ENCODE measurements at places on chromosomes 16 and 17.

DNA sequence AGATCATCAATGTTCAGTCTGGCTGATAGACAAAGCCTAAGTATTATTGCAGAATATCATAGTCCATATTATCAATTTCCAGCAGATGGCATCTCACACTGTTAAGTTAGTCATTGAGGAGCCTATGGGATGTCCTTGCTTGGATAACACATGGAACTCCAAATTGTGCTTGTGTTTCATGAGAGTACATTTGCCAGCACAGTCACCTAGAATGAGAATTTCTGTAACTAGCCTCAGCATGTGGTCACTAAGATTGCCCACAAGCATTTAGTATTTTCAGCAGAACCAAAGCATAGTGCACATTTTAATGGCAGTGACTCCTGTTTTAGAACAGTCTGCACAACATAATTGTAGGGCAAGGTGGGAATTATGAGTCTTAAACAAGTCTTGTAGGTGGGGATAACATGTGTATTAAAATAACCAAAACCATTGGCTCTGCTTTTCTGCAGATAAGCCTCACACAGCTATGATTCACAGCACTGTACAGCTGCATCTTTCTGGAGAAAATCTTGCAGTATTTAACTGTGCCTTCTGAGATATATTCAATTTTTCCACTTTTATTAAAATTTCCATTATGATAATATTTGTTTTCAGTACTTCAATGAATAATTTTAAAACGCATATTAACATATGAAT, 882.8 kb upstream of the SOX9 start:
- H3K4me1 ChIP-seq: no peaks in the 10 kb centered on the region
- no peak overlapping the region for H3K27ac ChIP-seq
- DNase-seq: no peak
- no peaks in the 10 kb centered on the region for H3K27me3 ChIP-seq

GRCh38 chr17:7854078-7854777, 638 bp upstream of the TMEM88 start:
- peaks cover 39% of the 10 kb centered on the region for H3K36me3 ChIP-seq
- peaks cover 16% of the 10 kb centered on the region for H3K27me3 ChIP-seq
- H3K4me3 ChIP-seq: peak overlapping the region; percentile 77
- no peak overlapping the region for H3K27ac ChIP-seq
- H3K4me1 ChIP-seq: peaks cover 17% of the 10 kb centered on the region

DNA sequence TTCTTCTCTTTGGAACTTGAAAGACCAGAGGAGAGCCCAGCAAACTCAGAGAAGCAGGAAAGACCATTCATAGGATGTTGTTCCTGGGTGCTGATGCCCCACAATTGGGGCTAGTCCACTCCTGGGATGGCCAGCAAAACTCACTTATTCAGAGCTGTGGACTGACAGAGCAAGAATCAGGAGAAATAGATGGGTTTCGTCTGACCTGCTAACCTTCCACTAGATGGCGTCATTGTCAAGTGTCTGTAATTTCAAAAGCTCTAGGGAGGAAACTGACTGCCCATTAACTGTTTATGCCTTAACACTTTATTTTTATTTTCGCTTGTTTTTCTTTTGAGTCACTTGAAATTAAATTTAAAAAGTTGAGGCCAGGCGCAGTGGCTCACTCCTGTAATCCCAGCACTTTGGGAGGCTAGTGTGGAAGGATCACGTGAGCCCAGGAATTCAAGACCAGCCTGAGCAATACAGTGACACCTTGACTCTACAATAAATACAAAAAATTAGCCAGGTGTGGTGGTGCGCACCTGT, 28.7 kb upstream of the MILR1 start:
- no peak overlapping the region for H3K4me3 ChIP-seq
- H3K27ac ChIP-seq: no peak overlapping the region
- H3K27me3 ChIP-seq: peaks cover 10% of the 10 kb centered on the region
- no peaks in the 10 kb centered on the region for H3K36me3 ChIP-seq
- H3K4me1 ChIP-seq: peaks cover 6% of the 10 kb centered on the region

GRCh38 chr16:4814046-4814445, 11.6 kb upstream of the ROGDI start:
- no peak for DNase-seq
- no peaks in the 10 kb centered on the region for H3K27me3 ChIP-seq
- peaks cover 64% of the 10 kb centered on the region for H3K36me3 ChIP-seq
- no peaks in the 10 kb centered on the region for H3K4me1 ChIP-seq
- H3K27ac ChIP-seq: no peak overlapping the region

DNA sequence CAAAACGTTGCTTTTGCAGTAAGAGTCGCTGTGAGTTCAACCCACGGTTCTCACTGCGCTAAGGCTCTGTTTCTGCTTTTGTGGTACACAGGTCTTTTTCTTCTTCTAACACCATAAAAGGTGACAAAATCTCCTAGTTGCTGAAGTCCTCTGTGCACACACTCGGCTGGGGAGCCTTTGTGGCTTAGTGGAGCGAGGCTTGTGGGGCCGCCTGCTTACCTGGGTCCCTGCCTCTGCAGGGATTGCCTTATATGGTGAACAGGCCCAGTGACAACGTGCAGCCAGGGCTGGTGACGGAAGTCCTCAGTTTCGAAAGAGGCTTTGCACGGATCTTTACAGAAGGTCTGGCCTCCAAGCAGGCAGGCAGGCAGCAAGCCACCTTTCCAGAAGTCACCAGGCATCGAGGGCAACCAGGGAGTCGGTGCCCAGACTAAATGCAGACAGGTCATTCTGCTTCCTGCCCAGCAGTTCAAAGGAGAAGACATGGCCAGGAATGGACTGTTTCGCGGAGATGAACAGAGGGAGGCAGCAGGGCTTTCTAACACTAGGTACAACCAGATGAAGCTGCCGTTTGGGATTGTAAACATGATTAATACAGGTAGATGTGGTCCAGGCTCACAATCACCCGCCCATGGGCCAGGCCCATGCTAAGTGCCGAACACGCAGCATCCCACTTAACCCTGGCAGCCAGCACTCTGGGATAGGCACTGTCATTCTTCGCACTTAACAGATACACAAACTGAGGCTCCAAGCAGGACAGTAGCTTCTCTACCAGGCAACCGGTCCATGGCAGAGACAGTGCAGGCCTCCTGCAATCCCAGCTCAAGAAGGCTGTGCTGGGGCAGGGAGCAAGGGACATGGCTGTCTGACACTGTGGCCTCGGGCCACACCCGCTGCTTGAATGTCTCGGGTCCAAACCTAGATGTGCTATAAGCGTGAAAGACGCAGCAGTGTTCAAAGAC, 10.7 kb upstream of the MEAK7 start:
- H3K27me3 ChIP-seq: peaks cover 13% of the 10 kb centered on the region
- H3K27ac ChIP-seq: peak overlapping the region; percentile 83
- H3K4me3 ChIP-seq: peak overlapping the region; percentile 27
- DNase-seq: no peak
- H3K4me1 ChIP-seq: peaks cover 76% of the 10 kb centered on the region

GRCh38 chr17:49696233-49696761, 11.5 kb downstream of the SLC35B1 start:
- H3K4me3 ChIP-seq: no peak overlapping the region
- H3K27me3 ChIP-seq: peaks cover 15% of the 10 kb centered on the region
- H3K4me1 ChIP-seq: peaks cover 25% of the 10 kb centered on the region
- no peak for DNase-seq

DNA sequence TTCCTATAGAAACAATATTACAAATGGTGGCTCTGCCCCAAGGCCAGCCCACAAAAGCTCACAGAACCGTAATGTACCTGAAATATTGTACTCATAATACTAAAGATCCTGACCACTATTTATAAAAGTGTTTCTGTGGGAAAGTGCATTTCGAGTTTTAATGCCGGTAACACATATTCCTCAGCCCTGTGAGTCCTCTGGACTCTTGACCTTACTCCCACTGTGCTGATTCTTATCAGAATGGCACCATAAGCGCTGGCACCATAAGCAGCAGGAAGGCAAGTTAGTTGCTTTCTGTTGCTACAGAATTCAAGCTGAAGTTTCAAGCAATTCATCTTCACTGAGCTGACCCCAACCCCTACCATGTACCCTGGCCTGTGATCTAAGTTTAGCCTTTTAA, 36.4 kb upstream of the MED13 start:
- H3K27me3 ChIP-seq: peaks cover 3% of the 10 kb centered on the region
- H3K4me3 ChIP-seq: no peak overlapping the region
- no peak for DNase-seq
- H3K36me3 ChIP-seq: no peaks in the 10 kb centered on the region
- no peak overlapping the region for H3K27ac ChIP-seq
- H3K4me1 ChIP-seq: peaks cover 5% of the 10 kb centered on the region

DNA sequence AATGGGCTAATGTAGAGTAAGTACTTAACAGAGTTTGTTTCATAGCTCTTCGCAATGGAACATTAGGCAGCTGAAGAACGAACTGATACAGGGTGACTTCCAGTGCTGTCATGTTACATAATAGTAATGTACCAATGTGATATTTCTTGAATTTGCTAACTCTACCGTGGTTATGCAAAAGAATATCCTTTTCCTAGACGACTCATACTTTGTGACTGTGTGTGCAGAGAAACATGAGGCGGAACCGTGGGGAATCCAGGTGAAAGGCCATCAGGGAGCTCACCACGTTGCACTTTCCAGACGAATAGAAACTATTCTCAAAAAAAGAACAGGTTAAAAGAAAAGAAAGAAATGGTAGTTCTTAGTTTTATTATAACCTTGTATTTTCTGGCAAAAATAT, 13.2 kb downstream of the NOB1 start:
- DNase-seq: no peak
- no peak overlapping the region for H3K4me3 ChIP-seq
- peaks cover 59% of the 10 kb centered on the region for H3K36me3 ChIP-seq
- H3K4me1 ChIP-seq: no peaks in the 10 kb centered on the region
- no peaks in the 10 kb centered on the region for H3K27me3 ChIP-seq
- H3K27ac ChIP-seq: no peak overlapping the region

GRCh38 chr16:67155295-67156142, 4.2 kb downstream of the TRADD start:
- peaks cover 97% of the 10 kb centered on the region for H3K27me3 ChIP-seq
- DNase-seq: peak; percentile 93
- H3K4me1 ChIP-seq: peaks cover 13% of the 10 kb centered on the region
- no peaks in the 10 kb centered on the region for H3K36me3 ChIP-seq

GRCh38 chr16:68973611-68974120, 130.3 kb downstream of the TANGO6 start:
- H3K4me3 ChIP-seq: no peak overlapping the region
- H3K27me3 ChIP-seq: no peaks in the 10 kb centered on the region
- peaks cover 30% of the 10 kb centered on the region for H3K4me1 ChIP-seq
- H3K36me3 ChIP-seq: peaks cover 30% of the 10 kb centered on the region
- H3K27ac ChIP-seq: no peak overlapping the region
- no peak for DNase-seq

DNA sequence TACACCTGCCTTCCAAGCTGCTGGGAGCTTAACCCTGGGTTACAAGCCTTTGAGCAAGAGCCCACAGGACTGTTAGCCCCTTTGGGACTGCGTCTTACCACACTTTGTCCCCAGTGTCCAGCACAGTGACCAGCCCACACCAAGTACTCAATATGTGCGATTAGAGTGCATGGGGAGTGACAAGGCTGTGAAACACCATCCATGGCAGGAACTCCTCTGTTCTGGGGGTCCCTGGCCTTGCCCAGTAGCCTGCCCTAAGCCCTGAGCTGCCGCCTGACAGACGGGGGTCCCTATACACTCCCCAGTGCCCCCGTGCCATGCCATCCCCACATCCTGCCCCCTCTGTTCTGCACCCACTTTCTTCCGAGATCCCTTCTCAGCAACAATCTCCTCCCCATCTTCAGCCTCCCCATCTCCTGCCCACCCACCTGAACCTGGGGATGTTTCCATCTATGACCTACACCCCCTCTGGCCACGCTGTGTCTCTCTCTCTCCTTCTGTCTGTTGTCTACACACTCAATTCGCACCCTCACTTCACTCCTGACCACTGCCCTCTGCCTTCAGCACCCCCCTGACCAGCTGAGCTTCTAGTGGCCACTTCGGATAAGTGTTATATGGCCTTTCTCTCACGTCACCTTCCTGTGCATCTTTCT, 112.9 kb upstream of the SMURF2 start:
- H3K36me3 ChIP-seq: no peaks in the 10 kb centered on the region
- H3K4me3 ChIP-seq: no peak overlapping the region
- peaks cover 60% of the 10 kb centered on the region for H3K27me3 ChIP-seq
- peaks cover 16% of the 10 kb centered on the region for H3K4me1 ChIP-seq

DNA sequence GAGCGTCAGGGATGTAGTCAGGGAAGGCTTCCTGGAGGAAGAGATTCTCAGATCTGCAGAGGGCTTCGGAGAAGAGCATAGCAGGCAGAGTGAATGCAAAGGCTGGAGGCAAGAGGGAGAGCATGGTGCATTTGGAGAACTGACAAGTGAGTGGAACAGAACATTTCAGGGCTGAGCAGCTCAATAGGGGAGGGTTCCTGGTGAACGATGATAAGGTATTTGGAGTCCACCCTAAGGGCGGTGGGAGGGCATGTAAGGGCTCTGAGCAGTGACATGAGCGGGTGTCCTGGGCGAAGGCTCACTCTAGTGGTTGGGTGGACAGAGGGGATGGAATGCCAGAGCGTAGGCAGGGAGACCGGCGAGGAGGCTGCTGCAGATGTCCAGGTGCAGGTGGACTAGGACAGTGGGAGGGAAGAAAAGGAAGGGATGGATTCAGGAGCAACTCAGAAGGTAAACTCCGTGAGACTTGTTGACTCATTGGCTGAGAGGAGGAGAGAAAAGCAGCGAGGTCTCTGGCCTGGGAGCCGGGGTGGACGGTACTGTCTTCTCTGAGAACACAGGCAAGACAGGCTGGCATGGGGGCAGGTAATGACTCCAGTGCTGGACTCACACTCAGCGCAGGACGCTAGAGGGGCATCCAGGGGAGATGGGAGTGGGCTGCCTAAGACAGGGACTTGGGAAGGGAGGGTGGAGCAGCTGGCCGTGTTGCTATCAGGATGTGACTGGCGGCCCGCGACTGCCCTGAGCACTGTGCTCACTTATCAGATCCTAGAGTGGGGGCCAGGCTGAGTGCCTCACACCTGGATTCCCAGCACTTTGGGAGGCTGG, 1.4 kb upstream of the PITPNA start:
- peaks cover 22% of the 10 kb centered on the region for H3K27me3 ChIP-seq
- H3K4me3 ChIP-seq: peak overlapping the region; percentile 60
- H3K4me1 ChIP-seq: peaks cover 59% of the 10 kb centered on the region
- H3K36me3 ChIP-seq: no peaks in the 10 kb centered on the region
- DNase-seq: no peak
- peak overlapping the region; percentile 10 for H3K27ac ChIP-seq

- no peaks in the 10 kb centered on the region for H3K27me3 ChIP-seq
- H3K4me3 ChIP-seq: no peak overlapping the region
- H3K36me3 ChIP-seq: peaks cover 70% of the 10 kb centered on the region
- H3K27ac ChIP-seq: no peak overlapping the region
- H3K4me1 ChIP-seq: no peaks in the 10 kb centered on the region
- no peak for DNase-seq
Observed at GRCh38 chr17:59678918-59679317, 28.3 kb downstream of the PTRH2 start.

Measured in nephron progenitor cell (in vitro differentiated cells).